ENCODE measurements at places on chromosomes 16 and 17.

DNA sequence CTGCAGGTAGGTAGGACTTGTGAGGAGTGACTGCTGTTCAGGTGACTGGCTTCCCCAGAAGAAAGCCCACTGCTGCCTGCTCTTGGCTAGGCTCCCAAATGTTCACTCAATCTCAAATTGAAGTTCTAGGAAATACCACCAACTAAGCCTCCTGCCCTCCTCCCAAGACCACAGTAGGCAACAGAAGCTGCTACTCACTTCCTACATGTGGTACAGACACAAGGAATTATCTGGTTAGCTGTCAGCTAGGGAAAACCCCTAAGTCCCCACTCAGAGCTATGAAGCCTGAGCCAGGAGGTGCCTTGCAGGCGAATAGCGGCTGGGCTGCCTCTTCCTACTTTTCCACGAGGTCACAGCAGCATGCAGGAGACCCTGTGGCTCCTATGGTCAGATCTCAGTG is 4.9 kb downstream of the FBXO39 start:
- no peaks in the 10 kb centered on the region for H3K36me3 ChIP-seq
- H3K27me3 ChIP-seq: peaks cover 5% of the 10 kb centered on the region
- no peak overlapping the region for H3K4me3 ChIP-seq
- no peak for DNase-seq

DNA sequence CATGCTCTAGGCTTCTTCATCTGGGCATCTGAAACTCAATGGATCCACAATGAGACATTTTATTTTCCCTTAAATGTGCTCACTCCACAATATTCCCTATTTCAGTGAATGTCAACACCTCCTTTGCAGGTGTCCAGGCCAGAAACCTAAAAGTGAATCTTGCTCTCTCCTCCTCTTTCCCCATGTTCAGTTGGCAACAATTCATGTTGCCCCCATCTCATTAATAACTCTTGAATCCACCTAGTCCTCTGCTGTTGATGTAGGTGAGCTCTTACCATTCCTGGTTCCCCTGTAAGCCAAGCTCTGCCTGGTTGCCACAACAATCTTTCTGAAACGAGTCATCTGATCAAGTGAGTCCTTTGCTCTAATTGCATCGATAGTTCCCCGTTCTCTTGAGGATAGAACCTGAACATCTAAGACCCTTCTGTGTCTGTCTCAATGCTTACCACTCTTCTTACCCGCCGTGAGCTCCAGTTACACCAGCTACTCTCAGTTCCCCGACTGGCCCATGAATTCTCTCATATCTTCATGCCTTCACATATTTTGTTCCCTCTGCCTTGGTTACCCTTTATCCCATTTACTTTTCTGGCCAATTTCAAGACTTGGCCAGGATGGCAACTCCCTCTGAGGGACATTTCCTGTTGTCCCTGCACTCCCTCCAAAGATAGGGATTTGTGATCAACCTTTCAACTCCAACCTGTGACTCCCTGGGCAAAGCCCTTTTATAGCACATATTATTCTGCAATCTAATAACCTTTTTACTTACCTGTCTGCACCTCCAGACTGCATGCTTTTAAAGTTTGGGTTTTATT is 35.9 kb downstream of the HLF start:
- peaks cover 4% of the 10 kb centered on the region for H3K27me3 ChIP-seq
- H3K27ac ChIP-seq: no peak overlapping the region
- no peaks in the 10 kb centered on the region for H3K36me3 ChIP-seq
- no peak overlapping the region for H3K4me3 ChIP-seq
- DNase-seq: no peak

DNA sequence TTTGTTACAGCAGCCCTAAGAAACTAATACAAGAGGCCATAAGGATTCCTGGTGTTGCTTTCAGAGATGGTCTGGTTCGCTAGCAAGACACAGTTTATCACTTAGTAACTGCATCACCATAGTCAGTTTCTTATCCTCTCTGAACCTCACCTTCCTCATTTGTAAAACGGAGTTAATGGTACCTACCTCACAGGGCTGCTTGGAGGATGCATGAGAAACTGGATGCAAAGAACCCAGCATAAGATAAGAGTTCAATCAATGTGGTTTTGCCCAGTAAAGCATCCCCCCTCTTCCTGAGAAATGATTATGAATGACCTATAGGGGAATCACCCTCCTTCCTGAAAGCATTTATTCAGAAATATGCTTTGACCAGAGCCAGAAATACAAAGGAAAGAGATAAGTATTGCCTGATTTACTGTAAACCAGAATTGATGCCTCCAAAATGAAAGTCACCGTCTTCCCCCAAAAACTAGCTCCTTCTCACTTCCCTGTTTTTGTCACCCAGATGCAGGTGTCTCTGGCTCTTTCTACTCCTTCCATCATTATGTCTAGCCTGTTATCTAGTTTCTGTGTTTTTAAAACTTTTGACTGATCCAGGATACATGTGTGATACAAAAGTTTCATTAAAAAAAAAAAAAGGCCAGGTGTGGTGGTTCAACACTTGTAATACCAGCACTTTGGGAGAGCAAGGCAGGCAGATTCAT is 2.8 kb upstream of the TEFM start:
- no peak overlapping the region for H3K27ac ChIP-seq
- no peak overlapping the region for H3K4me3 ChIP-seq
- DNase-seq: no peak
- H3K36me3 ChIP-seq: no peaks in the 10 kb centered on the region

- H3K36me3 ChIP-seq: peaks cover 6% of the 10 kb centered on the region
- peak overlapping the region; percentile 78 for H3K4me3 ChIP-seq
- H3K4me1 ChIP-seq: peaks cover 9% of the 10 kb centered on the region
- no peak for DNase-seq
Measured at GRCh38 chr16:89972244-89973234, 24.0 kb downstream of the DEF8 start.

DNA sequence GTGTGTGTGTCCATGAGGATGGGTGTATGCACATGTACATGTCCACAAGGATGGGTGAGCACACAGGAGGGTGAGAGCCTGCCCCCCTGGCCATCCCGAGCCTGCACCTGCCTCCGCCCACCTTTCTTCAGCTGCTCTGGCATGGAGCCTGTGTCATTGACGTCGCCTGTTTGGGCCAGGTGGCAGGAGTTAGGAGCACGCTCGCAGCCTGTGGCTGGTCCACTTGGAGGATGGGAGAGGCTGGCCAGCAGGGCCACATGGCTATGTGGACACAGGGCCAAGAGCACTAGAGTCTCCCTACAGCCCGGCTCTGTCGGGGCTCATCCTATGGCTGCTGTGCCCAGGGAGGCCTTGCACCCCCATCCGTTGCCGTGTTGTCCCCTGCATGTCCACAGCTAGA is 21.4 kb downstream of the BAHCC1 start:
- no peak overlapping the region for H3K4me3 ChIP-seq
- H3K4me1 ChIP-seq: peaks cover 80% of the 10 kb centered on the region
- H3K27ac ChIP-seq: no peak overlapping the region
- DNase-seq: no peak
- no peaks in the 10 kb centered on the region for H3K27me3 ChIP-seq

DNA sequence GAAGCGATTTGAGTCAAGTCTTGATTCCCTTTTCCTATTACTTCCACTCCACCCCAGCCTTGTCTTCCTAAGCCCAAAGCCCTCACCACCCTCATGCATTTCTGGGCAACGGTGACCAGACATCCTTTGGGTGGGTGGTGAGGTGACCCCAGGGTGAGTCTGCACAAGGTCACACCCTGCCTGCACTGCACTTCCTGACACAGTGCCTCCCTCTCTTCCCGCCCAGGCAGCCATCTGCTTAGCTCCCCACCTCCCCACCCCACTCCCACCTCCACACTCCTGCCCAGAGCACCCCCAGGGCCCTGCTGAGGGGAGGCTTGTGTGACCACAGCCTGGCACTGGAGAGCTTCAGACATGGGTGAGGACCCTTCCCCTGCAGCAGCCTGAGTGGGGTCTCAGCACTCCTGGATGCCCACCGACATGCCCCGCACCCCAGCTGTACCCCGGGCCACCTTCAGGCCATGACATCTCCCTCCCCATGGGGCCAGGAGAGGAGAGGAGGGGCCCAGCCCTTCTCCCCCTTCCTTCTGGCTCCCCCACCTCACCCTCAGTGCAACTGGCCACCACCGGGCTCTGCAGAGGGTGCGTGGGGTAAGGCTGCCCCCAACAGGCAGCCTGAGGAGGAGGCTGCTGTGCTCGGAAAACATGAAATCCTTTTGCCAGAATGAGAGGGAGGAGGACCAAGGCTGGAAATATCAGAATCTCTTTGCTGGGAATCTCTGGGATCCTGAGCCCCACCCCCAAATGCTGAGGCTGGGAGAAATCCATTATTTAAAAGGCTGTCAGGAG is 68.6 kb downstream of the CCT6B start:
- H3K27me3 ChIP-seq: peaks cover 3% of the 10 kb centered on the region
- H3K4me1 ChIP-seq: no peaks in the 10 kb centered on the region
- no peak overlapping the region for H3K27ac ChIP-seq
- DNase-seq: no peak
- H3K4me3 ChIP-seq: no peak overlapping the region

GRCh38 chr17:81427173-81428120 is 32.2 kb downstream of the BAHCC1 start:
- H3K4me3 ChIP-seq: no peak overlapping the region
- peak overlapping the region; percentile 83 for H3K27ac ChIP-seq
- no peaks in the 10 kb centered on the region for H3K27me3 ChIP-seq
- no peaks in the 10 kb centered on the region for H3K36me3 ChIP-seq

- DNase-seq: no peak
- no peaks in the 10 kb centered on the region for H3K36me3 ChIP-seq
- no peaks in the 10 kb centered on the region for H3K27me3 ChIP-seq
Measured at GRCh38 chr16:86034421-86034919, 135.5 kb downstream of the IRF8 start.

GRCh38 chr16:71734511-71734910 is 10.0 kb upstream of the PHLPP2 start:
- H3K4me3 ChIP-seq: no peak overlapping the region
- no peak for DNase-seq
- H3K36me3 ChIP-seq: peaks cover 19% of the 10 kb centered on the region
- no peaks in the 10 kb centered on the region for H3K4me1 ChIP-seq
- H3K27ac ChIP-seq: no peak overlapping the region

- no peak overlapping the region for H3K27ac ChIP-seq
- no peaks in the 10 kb centered on the region for H3K4me1 ChIP-seq
- no peak for DNase-seq
- no peak overlapping the region for H3K4me3 ChIP-seq
- H3K27me3 ChIP-seq: no peaks in the 10 kb centered on the region
- H3K36me3 ChIP-seq: no peaks in the 10 kb centered on the region
Measured at GRCh38 chr17:69050999-69051775, 9.5 kb downstream of the ABCA9 start.

DNA sequence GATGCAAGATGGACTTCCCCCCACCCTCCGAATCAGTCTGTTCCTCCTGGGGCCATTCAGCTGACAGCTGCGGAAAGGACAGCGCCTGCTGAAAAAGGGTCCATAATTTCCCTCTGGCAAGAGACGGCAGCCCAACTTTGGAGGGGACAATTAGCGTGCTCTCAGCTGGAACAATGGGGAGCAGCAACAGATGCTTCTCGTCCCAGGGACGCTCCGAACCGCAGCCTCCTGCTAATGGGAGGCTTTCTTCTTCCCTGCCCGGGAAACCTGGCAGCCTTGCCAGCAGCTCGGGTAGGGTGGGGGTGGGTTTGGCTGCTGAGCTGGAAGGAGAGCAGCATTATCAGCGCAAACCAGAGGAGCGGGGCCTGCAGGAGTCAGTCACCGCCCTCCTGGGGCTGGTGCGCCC is 500.0 kb upstream of the SALL1 start:
- no peaks in the 10 kb centered on the region for H3K27me3 ChIP-seq
- H3K27ac ChIP-seq: no peak overlapping the region
- no peak overlapping the region for H3K4me3 ChIP-seq
- no peaks in the 10 kb centered on the region for H3K36me3 ChIP-seq
- no peaks in the 10 kb centered on the region for H3K4me1 ChIP-seq
- DNase-seq: no peak

DNA sequence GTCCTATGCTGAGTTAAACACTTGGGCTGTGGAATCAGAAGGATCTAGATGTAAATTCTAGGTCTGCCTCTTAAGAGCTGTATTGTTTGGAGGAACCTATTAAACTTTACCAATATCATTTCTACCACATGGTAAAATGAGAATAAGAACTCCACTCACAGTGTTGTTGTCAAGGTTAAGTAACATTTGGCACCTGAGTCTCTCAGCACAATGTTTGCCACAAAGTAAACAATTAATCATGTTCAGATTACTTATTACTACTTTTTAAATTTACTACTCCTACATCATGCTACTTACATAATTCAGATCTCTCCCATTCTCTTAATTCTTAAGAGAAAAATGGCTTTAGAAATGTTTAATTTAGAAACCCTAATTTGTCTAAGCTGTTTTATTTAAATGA is 305.9 kb downstream of the CA10 start:
- no peak for DNase-seq
- H3K36me3 ChIP-seq: no peaks in the 10 kb centered on the region
- H3K27me3 ChIP-seq: no peaks in the 10 kb centered on the region
- no peaks in the 10 kb centered on the region for H3K4me1 ChIP-seq
- no peak overlapping the region for H3K27ac ChIP-seq

- H3K4me3 ChIP-seq: no peak overlapping the region
- no peaks in the 10 kb centered on the region for H3K36me3 ChIP-seq
- H3K27me3 ChIP-seq: no peaks in the 10 kb centered on the region
- H3K4me1 ChIP-seq: no peaks in the 10 kb centered on the region
Measured at GRCh38 chr17:50613007-50613992, 21.4 kb upstream of the ABCC3 start.

- H3K27ac ChIP-seq: no peak overlapping the region
- DNase-seq: peak; percentile 15
- H3K4me3 ChIP-seq: no peak overlapping the region
- no peaks in the 10 kb centered on the region for H3K4me1 ChIP-seq
- no peaks in the 10 kb centered on the region for H3K27me3 ChIP-seq
Measured at GRCh38 chr17:58710948-58711552, 18.6 kb downstream of the RAD51C start.

DNA sequence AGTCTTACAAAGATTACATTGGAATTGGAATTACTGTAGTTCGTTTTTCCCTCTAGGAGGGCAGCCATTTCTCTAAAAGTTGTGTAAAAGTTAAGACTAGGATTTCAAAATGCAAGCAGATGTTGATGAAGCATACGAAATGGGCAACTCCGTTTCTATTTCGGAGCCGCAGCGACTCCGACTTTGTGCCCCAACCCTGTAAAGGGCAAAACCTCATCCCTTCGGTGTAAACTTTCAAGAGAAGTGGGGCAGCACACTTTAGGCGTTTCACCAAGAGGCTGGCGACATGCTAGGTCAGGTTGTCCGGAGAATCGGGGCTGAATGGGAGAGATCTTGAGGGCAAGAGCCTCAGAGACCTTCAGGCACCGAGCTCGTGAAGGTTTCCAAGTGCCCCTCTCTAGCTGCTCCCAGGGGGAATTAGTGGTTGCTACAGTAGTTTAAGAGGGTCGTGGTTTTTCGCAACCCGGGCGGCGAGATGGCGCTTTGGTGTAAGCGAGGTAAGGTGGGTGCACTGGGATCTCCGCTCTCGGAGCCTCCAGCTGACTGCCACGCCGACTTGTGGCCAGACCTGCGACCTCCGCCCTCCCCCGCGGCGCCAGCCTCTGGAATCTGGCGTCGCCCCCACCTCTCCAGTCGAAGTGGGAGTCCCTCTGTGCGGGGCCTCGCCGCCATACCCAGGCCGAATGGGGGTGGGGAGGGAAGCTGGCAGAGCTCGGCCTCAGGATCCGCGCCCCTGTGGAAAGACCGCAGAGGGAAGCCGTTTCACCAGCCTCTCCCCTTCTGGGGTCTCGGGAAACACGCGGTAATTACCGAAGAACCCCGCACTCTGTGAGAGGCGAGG is 1.0 kb upstream of the HEXIM2 start:
- H3K27ac ChIP-seq: peak overlapping the region; percentile 97
- H3K4me3 ChIP-seq: peak overlapping the region; percentile 73
- H3K4me1 ChIP-seq: peaks cover 24% of the 10 kb centered on the region
- no peak for DNase-seq
- peaks cover 8% of the 10 kb centered on the region for H3K36me3 ChIP-seq
